ENCODE measurements at places on chromosomes 6 and 20. TPM values are rescaled to one million over a fixed set of nuclear protein-coding genes. Genes with fewer than 3 reads are reported as not detected.

HLA-DPA1 gene
- 56.8 TPM for total RNA-seq

C20orf96 gene
- 5.8 TPM for total RNA-seq

HCRTR2 gene
- total RNA-seq = not detected

ZNF311 gene
- total RNA-seq = 1.7 TPM

DOK5 gene
- 4.7 TPM for total RNA-seq

SLC22A7 gene
- not detected for total RNA-seq

DNA sequence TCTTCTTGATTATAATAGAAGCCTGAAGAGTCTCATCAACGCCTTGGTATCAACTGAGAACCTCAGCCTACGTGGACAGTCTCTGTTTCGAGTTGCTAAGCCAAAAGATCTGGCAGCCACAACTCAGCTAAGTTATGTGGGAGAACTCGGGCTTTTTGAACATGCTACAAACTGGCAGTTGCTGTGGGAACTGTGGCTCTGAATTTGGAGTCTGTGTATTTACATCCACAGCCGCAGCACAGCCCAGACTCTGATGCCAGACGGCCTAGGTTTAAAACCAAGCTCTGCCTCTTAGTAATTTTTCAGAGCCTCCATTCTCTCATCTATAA, 35.8 kb downstream of the RIPOR2 start:
- no peak overlapping the region for H3K27ac ChIP-seq
- H3K4me3 ChIP-seq = no peak overlapping the region
- H3K27me3 ChIP-seq = no peaks in the 10 kb centered on the region
- DNase-seq = no peak
- no peaks in the 10 kb centered on the region for H3K4me1 ChIP-seq

GRCh38 chr20:45578231-45578630, 853 bp downstream of the WFDC8 start:
- H3K36me3 ChIP-seq = no peaks in the 10 kb centered on the region
- H3K27ac ChIP-seq = no peak overlapping the region

DNA sequence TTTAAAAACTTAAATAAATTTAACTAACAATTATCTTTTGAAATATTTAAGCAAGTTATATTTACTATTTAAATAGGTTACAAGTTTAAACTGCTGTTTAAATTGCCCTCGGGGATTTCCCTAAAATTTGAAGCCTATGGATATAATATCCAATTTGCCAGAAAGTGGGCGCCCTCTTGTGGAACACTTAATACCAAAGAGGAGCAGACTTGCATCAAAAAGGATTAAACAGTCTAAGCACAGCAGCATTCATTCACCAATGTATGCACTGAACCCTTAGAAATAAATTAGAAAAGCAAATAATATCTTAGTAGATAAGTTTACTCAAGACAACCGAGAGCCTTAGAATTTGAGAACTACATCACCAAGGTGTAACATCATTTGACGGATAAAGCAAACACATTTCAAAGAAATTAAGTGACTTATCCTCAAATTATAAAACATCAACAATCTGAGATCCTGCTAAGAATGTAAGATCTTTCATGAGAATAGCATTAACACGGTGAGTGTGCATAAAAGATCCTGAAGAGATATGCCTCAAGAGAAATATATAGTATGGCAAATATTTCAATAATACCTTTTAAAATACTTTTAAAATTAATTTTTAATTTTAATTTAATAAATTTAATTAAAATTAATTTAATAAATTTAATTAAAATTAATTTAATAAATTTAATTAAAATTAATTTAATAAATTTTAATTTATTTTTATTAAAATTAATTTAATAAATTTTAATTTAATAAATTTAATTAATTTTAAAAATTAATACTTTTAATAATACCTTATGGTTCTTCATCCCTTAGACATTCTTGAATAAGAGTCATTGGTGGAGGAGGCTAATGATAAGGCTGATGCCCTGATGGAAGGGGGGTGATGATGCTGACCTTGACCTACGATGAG, 11.5 kb upstream of the MEP1A start:
- no peak overlapping the region for H3K27ac ChIP-seq
- H3K36me3 ChIP-seq = no peaks in the 10 kb centered on the region
- peaks cover under 1% of the 10 kb centered on the region for H3K4me1 ChIP-seq
- no peak overlapping the region for H3K4me3 ChIP-seq
- H3K27me3 ChIP-seq = no peaks in the 10 kb centered on the region

DNA sequence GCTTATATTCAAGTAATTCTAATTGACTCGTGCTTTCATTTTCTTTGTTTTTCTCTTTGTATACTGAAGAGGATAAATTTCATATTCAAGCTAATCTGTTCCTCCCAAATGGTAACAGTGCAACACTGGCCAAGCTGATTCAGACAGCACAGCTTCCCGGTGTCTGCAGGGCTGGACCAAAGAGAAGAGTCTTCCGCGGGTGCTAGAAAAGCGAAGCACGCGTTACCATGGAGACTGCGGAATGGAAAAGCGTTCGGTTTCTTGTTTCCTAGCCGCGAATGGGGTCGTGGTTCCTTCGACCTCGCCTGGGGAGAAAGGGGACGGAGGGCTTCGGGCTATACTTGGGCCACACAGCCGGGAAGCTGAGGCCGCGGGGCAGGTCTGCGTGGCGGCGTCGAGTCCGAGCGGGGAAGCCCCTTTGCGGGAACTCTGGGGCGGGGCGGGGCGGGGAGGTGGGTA, 6.2 kb upstream of the ZNF311 start:
- H3K4me1 ChIP-seq = peaks cover 2% of the 10 kb centered on the region
- H3K4me3 ChIP-seq = no peak overlapping the region
- no peaks in the 10 kb centered on the region for H3K36me3 ChIP-seq
- H3K27me3 ChIP-seq = no peaks in the 10 kb centered on the region

- H3K27ac ChIP-seq = peak overlapping the region; percentile 36
- no peak overlapping the region for H3K4me3 ChIP-seq
- no peaks in the 10 kb centered on the region for H3K36me3 ChIP-seq
Measured at GRCh38 chr6:134446218-134446848, 128.4 kb upstream of the SGK1 start.

DNA sequence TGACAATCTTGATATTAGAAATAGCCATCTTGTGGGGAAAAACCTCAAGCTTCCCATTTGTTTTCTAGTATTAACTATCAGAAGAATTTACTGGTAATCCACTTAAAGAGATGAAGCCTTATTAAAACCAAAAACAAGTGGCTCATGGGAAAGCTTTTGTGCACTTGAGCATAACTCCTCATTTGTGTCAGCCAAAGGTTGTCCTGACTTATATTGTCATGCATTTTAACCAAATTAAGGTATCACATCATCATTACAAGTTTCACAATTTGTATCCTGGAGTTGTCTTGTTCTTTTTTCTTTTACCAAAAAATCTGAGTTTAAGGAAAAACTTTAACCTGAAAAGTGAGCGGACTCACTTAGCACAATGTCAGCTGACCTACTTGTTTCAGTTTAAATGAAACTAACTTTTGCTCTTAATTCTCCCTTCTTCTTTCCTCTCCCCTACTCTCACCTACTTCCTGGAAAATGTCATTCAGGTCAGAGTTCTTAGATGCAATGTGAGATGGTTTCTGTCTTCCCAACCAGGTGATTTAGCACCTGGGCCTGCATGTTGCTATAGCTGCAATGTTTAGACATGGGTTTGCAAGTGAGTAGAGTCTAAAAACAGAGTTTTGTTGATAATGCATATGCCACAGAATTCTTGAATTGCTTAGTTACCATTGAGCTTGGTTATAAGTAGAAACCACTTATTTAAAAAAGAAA, 82.8 kb downstream of the TNFAIP3 start:
- no peak for DNase-seq
- H3K4me1 ChIP-seq = no peaks in the 10 kb centered on the region
- H3K36me3 ChIP-seq = no peaks in the 10 kb centered on the region
- H3K27me3 ChIP-seq = no peaks in the 10 kb centered on the region
- no peak overlapping the region for H3K27ac ChIP-seq

DNA sequence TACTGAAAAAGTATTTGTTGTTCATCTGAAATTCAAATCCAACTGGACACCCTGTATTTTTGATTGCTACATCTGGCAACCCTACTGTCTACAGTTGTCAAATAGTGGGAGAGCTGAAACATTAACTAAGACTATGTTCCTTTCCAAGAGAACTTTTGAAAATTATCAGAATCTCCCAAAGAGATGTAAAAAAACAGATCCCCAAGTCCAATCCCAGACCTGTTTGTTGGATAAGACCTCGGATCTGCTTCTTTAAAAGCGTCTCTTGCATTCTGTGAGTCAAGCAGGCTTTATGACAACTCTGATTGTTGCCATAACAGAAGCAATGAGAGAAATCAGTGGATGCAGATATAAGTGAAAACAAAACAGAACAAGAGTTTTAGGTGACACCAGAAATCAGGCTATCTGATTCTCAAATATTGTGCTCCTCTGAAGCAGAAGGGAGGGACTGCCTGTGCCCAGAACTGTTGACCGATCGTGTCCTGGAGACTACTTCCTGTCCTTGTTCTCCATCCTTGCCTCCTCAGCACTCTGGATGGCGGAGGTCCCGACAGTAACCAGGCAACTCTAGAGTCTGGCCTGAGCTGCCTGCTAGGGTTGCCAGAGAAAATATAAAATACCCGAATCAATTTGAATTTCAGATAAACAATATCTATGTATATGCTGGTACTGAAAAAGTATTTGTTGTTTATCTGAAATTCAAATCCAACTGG, 853.8 kb downstream of the MAFB start:
- DNase-seq = no peak
- H3K27me3 ChIP-seq = no peaks in the 10 kb centered on the region
- H3K36me3 ChIP-seq = no peaks in the 10 kb centered on the region
- no peak overlapping the region for H3K27ac ChIP-seq
- no peak overlapping the region for H3K4me3 ChIP-seq

GRCh38 chr20:10864076-10864672, 190.4 kb upstream of the JAG1 start:
- no peaks in the 10 kb centered on the region for H3K27me3 ChIP-seq
- peaks cover 13% of the 10 kb centered on the region for H3K4me1 ChIP-seq
- DNase-seq = peak; percentile 34
- H3K27ac ChIP-seq = no peak overlapping the region

DNA sequence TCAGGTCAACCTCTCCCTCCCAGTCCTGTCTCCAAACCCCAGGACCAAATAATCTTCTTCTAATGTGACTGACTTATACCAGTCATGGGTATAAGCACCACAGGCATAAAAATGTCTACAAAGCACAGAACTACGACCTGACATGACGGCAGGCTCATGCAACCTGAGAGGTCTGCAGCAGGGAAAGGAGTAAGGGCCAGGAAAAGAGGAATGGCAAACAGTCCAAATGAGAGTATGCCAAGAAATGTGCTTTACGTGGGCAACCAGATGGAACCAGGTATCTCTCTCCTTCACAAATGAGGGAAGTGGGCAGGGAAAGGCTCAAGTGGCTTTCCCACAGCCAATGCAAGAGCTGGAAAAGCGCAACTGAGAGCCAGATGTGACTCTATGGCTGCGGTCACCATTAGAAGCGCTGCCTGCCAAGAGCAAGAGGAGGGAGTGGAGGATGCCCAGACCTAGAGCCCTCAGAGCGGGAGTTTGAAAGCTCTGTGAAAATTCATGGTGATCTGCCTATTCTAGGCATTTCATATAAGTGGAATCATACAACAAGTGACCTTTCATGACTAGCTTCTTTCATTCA, 6.0 kb downstream of the APMAP start:
- peak; percentile 81 for DNase-seq
- peak overlapping the region; percentile 81 for H3K27ac ChIP-seq
- no peaks in the 10 kb centered on the region for H3K36me3 ChIP-seq
- H3K27me3 ChIP-seq = no peaks in the 10 kb centered on the region
- H3K4me3 ChIP-seq = no peak overlapping the region
- H3K4me1 ChIP-seq = peaks cover 70% of the 10 kb centered on the region

GRCh38 chr6:14819001-14819400, 426.9 kb upstream of the JARID2 start:
- DNase-seq = no peak
- no peak overlapping the region for H3K4me3 ChIP-seq
- H3K4me1 ChIP-seq = no peaks in the 10 kb centered on the region
- no peaks in the 10 kb centered on the region for H3K27me3 ChIP-seq
- H3K27ac ChIP-seq = no peak overlapping the region
- H3K36me3 ChIP-seq = no peaks in the 10 kb centered on the region

DNA sequence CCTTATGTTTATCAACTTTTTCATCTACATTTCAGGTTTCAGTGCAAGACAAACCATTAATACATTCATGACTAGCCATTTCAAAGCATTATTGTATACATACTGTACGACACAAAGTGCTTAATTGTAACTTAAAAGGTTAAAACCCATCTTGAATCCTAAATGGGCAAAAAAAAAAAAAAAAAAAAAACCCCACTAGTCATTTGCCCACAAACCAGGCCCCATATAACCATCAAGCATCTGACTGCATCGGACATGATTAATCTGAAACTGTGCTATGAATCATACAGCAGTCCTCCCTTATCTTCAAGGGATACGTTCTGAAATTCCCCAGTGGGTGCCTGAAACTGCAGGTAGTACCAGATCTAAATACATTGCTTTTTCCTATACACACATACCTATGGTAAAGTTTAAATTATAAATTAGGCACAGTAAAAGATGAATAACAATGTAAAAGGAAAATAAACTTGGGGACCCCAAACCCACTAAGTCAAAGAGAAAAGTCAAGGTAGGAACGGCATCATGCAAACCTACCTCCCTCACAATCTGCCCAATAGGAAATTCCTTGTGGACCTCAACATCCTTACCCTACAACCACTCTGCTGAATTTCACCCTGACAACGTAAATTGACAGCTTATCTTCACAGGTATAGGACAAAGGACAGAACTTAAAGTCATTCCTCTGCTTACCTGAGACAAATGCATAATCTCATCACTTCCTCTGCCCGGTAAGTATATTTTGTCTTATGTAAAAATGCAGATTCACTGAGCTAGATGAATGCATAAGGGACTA, 14.3 kb downstream of the B4GALT5 start:
- H3K27ac ChIP-seq = no peak overlapping the region
- DNase-seq = no peak
- no peak overlapping the region for H3K4me3 ChIP-seq

- no peaks in the 10 kb centered on the region for H3K27me3 ChIP-seq
- no peak for DNase-seq
- no peaks in the 10 kb centered on the region for H3K4me1 ChIP-seq
Measured at GRCh38 chr20:23122796-23123655, 36.9 kb upstream of the CD93 start.

DNA sequence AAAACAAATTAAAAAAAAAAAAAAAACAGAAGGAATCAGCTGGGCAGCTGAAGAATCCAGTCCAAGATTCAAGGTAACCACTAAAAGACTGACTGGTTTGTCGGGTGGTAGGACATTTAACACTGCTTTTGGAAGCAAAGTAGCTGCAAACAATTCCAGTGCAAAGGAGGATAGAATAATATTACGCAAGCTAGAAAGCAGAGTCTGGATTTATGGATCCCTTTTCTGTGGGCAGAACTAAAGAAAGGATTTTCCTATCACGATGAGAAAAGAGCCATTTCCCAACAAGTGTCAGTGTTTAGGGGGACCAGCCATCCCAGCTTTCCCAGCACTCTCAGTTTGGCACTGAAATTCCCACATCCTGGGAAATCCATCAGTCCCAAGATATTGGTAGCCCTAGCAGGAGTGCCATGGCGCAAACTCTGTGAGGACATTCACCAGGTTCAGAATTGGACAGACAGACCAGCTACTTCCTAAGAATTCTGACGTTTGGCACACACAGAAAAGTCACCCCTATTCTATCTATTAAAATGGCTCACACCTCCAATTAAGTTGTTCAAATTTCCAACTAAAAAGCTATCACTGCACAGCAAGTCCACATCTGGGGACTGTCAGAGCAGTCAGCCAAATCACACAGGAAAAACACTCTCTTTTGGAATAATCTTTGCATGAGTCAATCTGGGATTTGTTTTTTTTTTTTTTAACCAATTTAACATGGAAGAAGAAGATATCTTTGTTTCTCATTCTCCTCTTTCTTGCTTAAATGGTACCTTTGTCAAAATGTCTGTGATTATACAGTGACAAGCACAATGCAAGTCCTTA, 356.8 kb upstream of the ARID1B start:
- no peak overlapping the region for H3K27ac ChIP-seq
- peaks cover 3% of the 10 kb centered on the region for H3K4me1 ChIP-seq
- DNase-seq = no peak
- H3K27me3 ChIP-seq = no peaks in the 10 kb centered on the region
- no peaks in the 10 kb centered on the region for H3K36me3 ChIP-seq
